ENCODE measurements at places on chromosomes 1 and 21.
A peak's percentile ranks its signal among the peaks of the same experiment; 100 is the strongest.

- DNase-seq, result no peak
Measured at GRCh38 chr1:83593073-83593472, 405.9 kb downstream of the TTLL7 start.

DNA sequence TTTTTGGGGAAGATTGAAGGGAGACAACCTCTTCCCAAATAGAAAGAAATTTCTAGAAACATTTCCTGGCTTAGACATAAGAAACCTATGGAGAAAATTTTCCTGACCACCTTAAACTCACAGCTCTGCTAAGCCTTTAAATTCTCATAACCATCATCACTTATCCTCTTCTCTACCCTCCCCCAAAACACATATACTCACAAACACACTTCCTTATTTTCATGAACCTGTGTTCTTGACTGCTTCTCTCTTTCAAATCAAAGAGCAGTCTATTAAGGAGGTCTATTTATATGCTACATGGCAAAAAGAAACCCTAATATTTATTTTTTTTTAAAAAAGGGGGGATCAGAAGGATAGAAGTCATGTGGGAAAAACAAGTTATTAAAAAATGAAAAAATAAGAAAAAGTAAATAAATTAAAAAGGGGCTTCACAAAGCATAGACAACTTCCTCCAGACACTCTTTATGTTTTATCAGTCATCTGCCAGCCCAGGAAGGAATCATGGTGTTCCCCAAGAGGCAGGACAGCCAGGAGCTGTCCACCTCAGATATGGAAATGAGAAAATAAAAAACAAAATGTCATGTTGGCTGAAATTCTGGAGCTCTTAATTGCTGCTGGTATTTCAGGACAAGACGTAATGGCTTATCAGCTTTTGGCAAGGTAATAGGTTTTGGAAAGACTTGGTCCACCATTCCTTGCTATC, 12.8 kb upstream of the RGS2 start:
- no peak for DNase-seq

DNA sequence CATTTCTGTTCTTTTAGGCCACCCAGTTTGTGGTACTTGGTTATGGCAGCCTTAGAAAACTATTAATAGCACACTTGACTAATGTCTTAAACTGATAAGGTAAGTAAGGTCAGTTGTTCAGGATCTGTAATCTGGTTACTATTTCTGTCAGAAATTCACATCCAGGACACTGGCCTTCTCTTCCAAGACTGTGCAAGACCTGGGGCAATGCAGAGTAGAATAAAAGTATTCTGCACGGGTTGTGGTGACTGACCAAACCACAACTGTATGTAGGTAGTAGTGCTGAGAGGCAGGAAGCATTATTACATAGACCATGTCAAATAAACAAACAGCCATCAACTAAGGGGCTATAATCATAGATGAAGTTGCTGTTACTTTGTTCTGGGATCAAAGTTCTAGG, 46.7 kb downstream of the WARS2 start:
- DNase-seq, result no peak

DNA sequence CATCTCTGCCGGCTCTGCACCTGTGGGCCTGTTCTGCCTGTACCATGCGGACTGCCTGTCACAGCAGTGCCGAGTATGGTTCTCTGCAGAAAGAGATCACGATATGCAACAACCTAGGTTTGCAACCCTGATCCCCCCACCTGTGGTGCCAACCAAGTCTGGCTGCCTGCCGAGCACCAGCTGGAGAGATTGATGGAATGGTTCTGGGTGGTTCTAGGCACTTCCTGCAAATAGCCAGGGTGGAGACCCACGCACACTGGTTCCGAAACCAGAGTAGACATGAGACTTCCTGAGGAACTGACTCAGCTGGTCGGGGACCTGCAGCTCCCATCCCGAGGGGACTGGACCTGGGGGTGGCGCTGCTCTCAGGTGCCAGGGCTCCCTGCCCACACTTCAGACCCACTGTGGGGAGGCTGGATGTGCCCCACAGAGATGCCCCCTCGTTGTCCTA, 5.4 kb downstream of the TPRG1L start:
- no peak for DNase-seq

GRCh38 chr1:154559466-154560044, 1.1 kb upstream of the UBE2Q1 start:
- DNase-seq, result peak; percentile 85

- no peak for DNase-seq
Measured at GRCh38 chr1:230824919-230825721, 43.2 kb downstream of the C1orf198 start.

Measured in NCI-H1417 (cell line).